ENCODE measurements at places on chromosomes 12 and 14.
A peak's percentile ranks its signal among the peaks of the same experiment; 100 is the strongest.

DNA sequence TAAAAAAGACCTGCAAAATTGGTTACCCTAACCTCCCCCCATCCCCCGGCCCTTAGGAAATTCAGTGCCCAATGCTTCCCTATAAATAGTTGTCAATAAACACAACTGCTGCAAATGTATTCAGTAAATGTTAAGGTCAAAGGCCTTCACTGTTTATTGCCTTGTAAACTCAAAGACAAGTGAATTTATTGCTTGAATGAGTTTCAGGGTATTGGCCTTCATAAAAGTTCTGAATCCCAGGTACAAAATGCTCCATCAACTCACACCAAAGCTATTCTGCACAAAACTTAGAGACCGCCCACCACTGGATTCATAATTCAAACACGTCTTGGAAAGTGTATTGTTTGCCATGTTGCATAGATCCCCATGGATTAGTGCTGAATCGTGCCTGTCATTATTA is 63.3 kb upstream of the CDKN3 start:
- DNase-seq: no peak

- DNase-seq: no peak
Measured at GRCh38 chr14:75090353-75090752, 20.9 kb downstream of the ZC2HC1C start.

GRCh38 chr12:6827982-6828780 is at the start of gene P3H3:
Gene P3H3 (plus strand): TSS chr12:6828407. CDS start chr12:6828441, 34 bp downstream.
- DNase-seq: no peak

- no peak for DNase-seq
Measured at GRCh38 chr12:3380200-3381043, 110.6 kb upstream of the PRMT8 start.

DNA sequence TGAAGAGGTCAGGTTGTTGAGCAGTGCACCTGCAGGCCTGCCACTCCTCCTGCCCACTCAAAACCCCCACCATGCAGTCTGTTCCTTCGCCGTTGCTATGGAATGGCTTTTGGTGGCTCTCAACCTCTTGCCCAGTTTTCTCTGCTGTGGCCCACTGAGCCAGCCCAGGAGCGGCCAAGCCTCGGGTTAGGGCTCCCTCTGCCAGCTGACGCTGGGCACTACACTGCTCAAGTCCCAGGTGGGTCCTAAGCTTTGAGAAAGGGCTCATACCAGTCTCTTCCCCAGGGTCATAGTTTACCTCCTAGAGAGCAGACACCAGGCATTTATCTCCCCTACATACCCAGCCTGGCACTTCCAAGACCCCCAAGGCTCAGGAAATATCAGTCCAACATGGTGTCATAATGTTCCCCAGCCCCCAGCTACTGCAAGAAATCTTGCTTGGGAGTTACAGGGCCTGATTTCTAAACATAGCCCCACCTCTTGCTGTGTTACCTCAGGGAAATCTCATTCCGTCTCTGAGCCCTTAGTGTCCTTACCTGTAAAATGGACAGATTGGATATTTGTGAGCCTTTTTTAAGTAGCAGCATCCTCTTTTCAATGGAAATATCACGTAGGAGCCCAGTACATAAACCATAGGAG is 59.4 kb downstream of the TSPAN11 start:
- DNase-seq: no peak

- DNase-seq: no peak
Measured at GRCh38 chr12:66647034-66647691, 31.7 kb downstream of the GRIP1 start.

DNA sequence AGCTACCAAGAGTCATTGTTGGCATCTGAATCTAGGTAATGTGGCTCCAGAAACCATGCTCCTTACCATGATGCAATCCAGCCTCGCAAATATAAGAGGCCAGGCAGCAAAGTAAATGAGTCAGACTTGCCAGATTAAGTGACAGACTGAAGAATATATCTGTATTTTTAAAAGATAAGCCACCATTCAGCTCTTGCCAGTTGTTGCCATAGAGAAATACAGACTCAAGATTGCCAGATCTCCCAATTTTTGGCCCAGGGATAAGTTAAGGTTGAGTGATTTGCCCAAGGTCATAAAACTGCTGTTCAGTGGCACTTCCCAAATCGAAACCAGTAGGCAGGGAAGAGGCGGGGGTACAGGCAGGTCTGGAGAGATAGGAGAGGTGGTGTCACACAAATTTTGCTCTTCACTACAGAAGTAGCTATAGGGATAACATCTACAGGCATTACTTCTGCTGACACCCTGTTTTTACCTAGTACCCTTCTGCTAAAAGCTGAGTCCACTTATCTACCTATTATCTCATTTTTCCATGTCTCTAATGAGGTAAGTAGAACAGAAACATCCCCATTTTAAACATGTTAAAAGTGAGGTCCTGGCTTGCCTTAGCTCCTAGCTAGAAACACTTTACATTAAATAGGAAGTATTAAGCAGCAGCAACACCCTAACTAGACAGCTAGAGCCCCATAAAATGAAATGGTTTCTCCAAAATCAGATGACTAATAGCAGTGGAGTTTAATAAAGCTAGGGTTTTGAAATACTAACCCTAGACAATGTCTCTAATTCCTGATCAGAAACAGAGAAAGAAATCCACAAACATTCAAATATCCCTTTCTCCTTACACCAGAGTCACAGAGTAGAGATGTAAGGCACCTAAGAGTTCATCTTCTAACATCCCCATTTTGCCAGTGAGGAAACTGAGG is 19.5 kb downstream of the DCAF5 start:
- no peak for DNase-seq

DNA sequence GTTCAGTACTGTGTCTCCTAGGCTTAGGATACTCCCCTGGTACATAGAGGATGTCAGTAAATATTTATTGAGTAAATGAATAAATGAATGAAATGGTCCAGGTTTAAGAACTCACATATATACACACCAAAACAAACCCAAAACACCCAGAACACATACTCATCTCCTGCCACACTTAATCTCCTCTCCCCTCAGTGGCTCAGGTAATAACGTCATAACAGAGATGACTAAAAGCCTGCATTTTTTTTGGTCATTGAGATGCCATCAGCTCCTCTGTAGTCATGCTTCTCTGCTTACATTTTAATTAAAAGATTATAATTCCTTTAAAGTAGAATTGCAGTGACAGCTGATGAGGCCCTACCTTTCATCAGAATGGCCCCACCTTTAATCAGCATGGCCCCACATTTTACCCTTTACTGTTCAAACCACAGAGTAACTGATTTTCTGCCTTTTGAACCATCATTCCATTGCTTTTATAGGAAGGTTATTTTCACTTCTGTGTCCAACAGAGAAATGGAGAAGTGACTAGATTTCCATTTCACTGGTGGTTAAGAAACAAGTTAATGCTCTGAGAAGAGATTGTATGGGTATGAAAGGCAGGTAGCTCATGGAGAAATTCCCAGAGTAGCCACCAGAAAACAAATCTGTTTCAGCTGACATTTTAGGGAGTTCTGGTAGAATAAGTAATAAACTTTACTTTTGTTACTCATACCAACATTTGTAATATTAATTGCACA is 193.4 kb upstream of the ATP2B1 start:
- DNase-seq: no peak

DNA sequence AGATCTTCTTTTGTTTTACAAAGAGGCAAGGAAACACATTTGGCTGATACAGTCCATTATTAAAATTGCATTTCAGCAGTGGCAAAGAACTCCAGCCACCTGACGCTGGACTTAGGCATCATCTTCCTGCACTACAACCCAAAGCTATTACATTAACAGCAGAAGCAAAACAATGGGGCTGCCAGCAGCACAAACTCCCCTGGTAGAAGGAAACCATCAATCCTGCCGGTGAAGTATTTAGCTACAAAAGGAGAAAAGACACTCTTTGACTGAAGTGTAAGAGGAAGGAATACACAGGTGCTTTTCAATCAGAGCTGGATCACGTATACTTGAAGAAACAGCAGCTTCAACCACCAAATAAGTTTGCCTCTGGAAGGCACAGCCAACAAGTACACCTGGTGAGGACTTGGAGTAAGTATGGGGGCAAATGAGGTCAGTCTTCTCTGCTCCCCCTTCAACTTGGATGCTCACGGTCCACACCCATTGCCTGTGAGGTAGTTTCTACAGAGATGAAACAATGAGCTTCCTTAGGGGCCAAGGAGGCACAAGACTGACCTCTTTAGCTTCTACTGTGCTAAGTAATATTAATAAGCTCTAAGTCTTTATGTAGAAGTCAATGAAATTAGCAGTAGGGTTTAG is 125.9 kb upstream of the FOXN3 start:
- DNase-seq: no peak

DNA sequence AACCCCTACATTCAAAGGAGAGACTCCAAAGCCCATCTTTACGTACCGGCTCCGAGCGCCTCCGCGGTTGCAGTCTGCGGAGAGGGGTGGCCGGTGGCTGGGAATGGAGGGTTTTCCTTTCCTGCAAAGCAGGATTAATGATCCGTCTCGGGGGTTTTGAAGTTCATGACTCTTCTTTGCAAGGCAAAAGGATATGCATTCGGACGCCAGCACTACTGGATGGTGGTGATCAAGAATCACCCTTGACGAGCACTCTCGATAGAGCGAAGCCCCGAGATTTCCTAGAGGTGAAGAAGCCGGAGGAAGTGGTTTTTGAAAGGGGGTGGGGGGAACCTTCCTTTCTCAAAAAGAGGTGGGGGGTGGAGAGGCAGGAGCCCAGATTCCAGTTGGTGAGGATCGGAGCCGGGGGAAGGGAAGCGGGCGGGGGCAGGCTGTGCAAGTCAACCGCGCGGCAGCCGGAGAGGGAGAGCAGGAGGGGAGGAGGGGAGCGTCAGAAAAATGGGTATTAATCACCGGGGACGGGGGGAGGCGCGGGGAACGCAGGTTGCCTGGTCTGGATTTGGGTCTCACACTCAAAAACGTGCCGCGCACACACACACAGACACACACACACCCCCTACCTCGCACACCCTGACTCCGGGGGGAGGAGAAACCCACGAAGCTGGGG is at the start of gene GRIN2B:
Gene GRIN2B, minus strand, starts transcription at position 307 of the 667 bp plus-strand sequence. CDS start 115,394 bp downstream, outside the sequence.
- DNase-seq: no peak

DNA sequence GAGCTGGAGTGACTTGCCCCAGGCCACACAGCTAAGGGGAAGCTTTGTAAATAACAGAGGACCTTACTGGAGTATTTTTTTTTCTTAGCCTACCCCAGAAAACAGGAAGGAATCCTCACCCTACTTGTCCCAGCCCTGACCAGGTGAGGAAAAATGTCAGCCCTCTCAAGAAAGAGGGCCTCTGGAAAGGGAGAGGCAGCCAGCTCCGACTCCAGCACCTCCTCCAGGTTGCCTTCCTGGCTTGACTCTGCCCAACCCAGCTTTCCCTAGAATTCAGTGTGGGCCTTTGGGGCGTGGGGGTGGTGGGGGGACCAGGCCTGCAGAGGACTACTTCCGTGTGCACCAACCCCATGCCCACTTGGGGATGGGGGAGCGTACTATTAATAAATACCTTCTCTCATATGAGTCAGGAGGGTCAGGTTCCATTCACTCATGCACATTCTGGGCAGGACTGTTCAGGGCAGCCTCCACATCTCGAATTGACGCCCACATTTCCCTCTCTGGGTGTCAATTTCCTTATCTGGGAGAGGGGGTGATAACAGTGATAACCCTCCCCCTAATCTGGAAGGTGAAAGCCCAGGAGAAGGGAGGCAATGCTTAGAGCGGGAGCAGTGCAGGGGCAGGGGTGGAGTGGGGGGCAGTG is 5.2 kb downstream of the RHOF start:
- no peak for DNase-seq

DNA sequence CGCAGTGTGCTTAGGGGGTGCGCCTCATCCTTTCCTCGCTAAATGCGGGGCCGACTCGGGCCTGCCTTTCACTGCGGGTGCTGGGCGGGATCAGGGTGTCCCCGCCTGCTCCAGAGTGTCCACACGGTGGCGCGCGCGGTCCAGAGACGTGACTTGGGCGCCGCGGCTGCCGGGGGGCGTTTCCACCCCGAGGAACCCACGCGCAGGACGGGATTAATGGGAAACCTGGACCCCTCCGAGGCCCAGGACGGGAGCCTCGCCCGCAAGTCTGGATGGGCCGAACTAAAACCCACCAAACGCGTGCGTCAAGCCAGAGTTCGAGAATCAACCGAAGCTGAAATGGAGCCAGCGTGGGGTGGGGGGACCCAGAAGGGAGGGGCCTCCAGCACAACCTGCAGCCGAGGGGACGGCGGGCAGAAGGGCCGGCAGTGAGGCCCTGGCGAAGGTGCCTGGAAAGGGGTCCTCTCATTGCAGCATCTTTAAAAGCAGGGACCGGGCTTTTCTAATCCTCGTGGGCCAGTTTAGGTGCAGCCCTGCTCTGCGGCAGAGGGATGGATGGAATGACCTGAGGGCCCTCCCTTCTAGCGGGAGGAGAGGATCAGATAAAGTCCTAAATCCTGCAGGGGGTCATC is 93.3 kb downstream of the NINJ2 start:
- no peak for DNase-seq

DNA sequence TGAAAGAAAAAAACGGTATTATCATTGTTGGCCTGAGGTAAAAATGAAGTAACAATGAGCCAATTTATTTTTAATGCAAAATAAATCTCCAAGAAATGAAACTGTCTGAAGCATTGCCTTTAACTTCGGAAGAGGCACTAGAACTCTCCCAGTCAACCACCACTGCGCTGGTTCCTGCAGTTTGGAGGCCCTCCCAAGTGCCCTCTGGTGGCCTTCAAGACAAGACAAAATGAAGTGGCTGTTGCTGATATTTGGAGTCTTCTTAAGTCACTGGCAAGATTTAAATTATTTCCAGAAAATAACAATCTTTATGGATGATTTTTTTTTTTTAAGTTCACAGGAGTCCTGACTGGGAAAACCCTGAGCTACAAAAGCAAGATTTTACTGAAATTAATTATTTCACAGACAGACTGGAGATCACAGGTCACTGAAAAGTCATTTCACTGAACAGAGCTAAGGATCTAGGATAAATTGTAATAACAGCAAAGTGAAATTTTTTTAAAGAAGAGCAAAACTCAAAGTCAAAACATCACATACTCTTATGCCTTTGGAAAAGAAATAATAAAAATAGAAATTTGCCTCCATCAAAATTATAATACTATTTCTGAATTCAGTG is 58.2 kb downstream of the DICER1 start:
- peak; percentile 53 for DNase-seq

DNA sequence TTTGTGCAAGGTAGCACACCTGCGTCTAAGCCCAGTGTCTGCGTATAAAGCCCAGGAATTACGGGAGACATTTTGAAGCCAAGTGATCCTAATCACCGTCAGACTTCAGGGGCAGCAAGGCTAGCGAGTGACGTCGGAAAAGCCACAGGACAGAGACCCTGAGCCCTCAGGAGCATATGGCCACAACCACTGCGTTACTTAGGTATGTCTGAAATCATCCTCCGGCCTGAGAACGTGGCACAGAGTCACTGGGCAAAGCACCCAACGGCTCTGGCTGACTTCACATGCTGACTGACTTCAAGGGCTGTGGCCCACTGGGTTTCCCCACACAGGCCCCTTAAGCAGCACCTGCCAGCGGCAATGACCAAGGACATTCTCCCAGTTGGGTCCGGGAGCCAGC is 71.5 kb downstream of the RIMBP2 start:
- no peak for DNase-seq

GRCh38 chr14:105166571-105167302 is 1.8 kb downstream of the JAG2 start:
- no peak for DNase-seq

All from NCI-H187 treated with DMSO at 0.1 percent for 48 hours (cell line).